ENCODE measurements at places on chromosomes 4 and X.

DNA sequence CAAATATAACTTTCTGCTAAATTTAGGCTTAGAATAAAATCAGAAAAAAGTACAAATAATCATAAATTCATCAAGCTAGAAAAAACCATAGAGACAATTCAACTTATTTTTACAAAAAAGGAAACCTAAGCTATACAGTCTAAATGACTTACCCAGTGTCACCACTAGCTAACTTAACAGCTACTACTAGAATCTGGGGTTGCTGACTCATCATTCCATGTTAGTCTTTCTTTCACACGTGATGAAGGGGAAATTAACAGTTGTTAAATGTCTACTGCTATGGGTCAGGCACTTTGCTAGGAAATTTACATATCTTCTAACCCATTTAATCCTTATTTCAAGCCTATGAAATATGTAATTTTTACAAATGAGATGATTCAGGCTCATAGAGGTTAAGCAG is 349.3 kb upstream of the GALNT7 start:
- DNase-seq: no peak

GRCh38 chr4:64001229-64001898 is 407.9 kb downstream of the TECRL start:
- no peak for DNase-seq

GRCh38 chrX:36983831-36984230 is 24.3 kb upstream of the FAM47C start:
- DNase-seq: no peak

DNA sequence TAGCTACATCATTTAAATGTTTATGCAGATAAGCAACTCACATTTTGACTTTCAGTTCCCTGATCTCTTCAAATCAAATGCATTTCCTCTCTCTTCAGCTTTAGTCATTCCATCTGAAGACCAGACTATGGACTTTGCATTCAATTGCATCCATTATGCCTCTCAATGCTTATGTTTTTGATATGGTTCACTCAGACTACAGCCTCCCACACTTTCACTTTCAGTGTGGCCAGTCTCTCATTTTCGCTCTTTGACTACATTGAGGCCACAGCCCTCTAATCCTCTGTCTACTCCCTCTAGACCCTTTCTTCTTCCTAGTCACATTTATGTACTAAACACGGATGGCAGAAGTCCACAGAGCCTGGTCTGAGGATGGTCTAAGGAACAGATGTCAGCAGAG is 24.5 kb upstream of the VEGFC start:
- no peak for DNase-seq

DNA sequence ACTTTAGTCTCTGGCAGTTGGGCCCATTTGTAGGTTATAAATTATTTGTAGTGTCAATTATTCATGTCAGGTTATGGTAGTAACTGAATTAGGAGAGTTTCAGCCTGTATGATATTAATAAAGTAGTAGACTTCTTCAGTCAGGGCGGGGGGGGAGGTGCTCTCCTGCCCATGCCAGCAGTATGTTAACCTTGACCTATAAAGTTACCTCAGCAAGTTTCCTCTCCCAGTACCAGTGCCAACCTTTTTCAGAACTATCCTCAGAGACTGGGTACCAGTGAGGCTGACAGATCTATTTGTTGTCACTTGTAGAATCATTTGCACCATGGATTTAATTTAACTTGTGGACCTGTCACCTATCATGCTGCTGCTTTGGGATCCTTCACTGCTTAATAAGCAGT is 88.0 kb downstream of the PRRG1 start:
- DNase-seq: no peak

DNA sequence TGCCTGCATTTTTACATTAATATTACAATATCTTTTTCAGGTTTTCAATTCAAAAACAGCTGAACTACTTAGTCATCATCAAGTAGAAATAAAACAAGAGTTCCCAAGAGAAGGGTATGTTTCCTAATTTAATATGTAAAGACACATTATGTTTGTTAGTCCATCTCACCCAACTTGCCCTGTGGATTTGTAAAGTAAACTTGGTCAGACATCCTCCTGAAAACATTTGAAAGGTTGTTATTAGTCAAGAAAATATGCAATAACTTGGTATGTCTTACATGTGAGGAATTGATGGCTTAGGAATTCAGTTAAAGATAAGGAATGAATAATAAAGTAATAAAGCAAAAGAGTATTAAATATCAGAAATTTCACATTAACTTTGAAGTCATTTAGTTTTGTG is 12.2 kb downstream of the GK start:
- DNase-seq: no peak

GRCh38 chr4:46081248-46081647 is 42.6 kb downstream of the GABRG1 start:
- no peak for DNase-seq

DNA sequence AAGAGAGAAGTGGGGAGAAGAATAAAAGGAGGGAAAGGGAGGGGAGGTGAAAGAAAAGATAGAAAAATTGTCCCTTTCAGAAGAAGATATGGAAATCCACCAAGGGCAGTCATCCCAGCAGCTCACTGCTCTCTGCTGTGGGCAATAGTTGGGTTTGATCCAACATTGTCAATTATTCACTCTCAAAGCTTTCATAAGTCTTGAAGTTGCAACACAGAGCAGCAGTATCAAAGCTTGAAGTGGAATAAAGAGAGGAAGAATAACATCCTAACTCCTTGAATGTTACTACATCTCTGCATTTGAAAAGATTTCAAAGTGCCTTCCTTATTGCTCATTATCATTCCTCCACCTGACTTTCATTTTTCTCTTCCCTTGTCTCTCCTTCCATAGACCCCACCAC is 62.3 kb upstream of the HHIP start:
- DNase-seq: no peak

GRCh38 chr4:183450108-183450507 is 5.7 kb downstream of the CDKN2AIP start:
- no peak for DNase-seq

DNA sequence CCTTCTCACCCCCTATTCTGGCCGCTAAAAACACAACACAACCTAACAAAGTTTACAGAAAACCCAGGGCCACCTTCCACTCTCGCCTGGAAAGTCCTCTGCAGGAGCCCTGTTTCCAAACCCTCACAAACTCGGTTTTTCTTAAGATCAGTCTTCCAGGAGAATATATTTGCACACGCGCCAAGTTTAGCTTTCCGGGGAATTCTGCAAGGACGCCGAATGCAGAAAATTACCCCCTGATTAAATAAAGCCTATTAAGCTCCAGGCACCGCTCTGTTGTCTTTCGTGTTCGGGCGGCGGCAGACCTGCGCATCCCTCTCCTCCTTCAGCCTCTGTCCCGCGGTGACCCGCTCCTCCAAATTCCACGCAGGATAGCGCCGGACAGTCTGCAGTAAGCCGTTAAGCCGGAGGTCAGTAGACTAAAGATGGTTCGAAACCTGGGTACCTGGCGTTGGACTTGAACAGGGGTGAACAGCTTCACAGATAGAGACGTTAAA is 5.0 kb downstream of the MSX1 start:
- DNase-seq: no peak

Data from left ventricle myocardium inferior (tissue), 1 donor.